ENCODE measurements at places on chromosomes 4 and X. TPM values are rescaled to one million over a fixed set of nuclear protein-coding genes. Genes with fewer than 3 reads are reported as not detected.

The P2RY8 gene
- 18.9 TPM for total RNA-seq

The MAGEA1 gene
- not detected for total RNA-seq

The TENM3 gene
- total RNA-seq = not detected

The CWH43 gene
- total RNA-seq = not detected
